ENCODE measurements at places on chromosomes 12 and 14.

DNA sequence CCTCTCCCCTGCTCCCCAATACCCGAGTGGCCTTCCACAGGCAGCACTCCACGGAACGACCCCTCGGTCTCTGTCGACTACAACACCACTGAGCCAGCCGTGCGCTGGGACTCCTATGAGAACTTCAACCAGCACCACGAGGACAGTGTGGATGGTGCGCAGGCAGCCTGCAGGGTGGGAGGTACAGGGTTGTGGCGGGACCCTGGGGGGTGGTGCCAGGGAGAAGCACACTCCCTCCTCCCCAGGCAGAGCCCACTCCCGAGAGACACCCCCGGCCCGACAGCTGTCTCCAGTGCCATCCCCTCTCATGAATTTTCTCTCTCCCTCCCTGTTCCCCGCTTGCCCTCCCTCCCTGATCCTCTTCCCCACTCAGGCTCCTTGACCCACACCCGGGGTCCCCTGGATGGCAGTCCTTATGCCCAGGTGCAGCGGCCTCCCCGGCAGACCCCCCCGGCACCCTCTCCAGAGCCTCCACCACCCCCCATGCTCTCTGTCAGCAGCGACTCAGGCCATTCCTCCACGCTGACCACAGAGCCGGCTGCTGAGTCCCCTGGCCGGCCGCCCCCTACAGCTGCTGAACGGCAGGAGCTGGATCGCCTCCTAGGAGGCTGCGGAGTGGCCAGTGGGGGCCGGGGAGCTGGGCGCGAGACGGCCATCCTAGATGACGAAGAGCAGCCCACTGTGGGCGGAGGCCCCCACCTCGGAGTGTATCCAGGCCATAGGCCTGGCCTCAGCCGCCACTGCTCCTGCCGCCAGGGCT lies 9.0 kb downstream of the TNS2 start:
- no peak for DNase-seq

DNA sequence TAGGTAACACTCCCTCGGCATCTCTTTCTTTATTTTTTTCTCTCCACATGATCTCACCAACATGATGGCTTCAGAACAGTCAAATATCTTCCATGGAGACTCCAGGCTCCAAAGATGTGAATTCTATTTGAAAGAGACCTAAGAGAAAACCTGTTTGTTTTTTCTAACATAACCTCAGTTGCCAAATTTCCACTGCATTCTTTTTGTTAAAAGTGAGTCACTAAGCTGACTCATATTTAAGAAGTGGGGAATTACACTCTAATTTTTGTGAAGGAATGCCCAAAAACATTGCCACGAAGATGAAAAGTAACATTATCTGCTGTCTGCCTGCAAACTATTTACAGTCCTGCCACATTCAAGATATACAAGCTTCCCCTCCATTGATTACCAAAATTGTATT lies 1337.6 kb downstream of the LRFN5 start:
- DNase-seq, result no peak

- DNase-seq, result no peak
Measured at GRCh38 chr12:51127050-51127729, 43.8 kb upstream of the CSRNP2 start.

- no peak for DNase-seq
Measured at GRCh38 chr12:132396657-132397056, 67.3 kb upstream of the GALNT9 start.

DNA sequence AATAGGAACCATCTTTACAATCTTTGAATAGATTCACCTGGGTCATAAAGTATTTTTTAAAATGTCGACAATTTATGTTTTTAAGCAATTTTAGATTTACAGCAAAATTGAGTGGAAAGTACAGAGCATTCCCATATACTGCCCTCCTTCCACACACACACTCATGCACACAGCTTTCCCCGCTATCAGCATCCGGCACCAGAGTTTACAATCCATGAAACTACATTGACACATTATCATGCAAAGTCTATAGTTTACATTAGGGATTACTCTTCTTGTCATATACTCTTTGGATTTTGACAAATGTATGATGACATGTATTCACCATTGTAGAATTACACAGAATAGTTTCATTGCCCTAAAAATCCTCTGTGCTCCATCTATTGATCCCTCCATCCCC lies 9.0 kb upstream of the SYNE2 start:
- DNase-seq, result no peak

- no peak for DNase-seq
Measured at GRCh38 chr14:103028161-103028767, 29.1 kb downstream of the CDC42BPB start.

DNA sequence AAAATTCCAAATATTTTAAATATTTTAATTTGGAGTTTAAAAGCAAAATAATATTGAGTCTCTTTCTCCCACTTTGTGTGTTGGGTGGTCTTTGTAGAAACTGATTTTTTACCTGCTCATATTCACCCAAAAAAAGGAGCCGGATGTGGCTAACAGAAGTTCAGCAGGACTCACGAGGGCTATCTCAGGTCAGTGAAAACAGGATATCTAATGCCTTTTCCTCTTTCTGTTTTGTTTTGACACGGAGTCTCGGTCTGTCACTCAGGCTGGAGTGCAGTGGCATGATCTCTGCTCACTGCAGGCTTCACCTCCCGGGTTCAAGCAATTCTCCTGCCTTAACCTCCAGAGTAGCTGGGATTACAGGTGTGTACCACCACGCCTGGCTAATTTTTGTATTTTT lies 30.8 kb downstream of the COA8 start:
- no peak for DNase-seq

DNA sequence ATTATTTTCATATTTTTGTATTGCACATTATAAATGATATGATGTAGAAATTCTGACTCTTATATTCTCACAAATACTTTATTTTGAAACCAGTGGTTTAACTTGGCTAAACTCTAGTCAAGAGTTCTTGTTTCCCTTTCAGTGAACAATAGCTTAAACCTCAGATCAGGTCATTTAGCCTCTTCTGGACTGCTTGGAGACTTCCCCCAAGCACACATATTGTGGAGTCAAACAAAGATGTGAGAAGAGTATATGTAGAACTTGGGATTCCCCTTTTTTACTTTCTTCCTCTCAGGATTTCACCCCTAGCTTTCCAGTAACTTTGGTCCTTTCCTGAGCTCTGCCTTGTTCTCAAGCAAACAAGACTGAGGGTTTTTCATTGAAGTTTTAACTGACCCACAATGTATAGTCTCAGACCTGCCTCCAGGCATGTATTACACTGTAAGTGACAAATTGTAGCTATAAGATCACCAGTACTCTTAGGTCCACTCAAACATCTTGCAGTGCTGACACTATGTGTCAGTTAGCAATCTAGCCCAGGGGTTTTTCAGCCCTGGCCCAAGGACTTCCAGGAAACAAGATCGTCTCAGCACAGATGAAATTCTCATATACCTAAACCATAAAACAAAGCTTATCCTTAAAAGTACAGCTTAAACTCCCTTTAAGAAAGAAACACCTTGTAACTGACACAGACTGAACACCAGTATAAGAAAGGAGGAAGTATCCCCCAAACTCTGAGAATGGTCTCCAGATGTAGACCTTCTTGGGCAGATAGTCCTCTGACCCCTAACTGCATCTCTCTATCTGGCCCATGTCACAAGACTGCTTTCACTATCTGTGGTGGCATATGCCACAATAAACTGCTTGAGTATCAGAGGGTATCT lies 98.6 kb downstream of the SLC6A15 start:
- DNase-seq, result no peak

GRCh38 chr12:118603610-118604361 lies 227.4 kb downstream of the SUDS3 start:
- DNase-seq, result no peak

DNA sequence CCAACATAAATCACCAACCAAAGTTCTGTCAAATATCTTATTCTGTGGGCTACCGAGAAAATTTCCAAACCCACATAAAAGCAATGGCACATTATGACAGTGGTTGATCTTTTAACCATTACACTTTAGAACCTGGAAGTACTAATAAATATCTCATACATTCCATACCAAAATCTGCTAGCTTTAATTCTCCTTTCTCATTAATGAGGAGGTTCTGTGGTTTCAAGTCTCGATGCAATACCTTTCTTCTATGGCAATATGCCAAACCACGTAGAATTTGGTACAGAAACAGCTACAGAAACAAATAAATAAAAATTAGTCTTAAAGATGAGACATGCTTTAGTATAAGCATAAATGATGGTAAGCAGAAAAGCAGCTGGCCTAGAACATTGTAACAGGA lies 100.7 kb downstream of the ELK3 start:
- DNase-seq, result no peak

GRCh38 chr12:121648458-121649028 lies 20.9 kb downstream of the MORN3 start:
- DNase-seq, result no peak

GRCh38 chr12:56723889-56724700 lies 1.0 kb downstream of the NACA start:
- peak; percentile 38 for DNase-seq

GRCh38 chr12:76252031-76252430 lies 96.2 kb downstream of the BBS10 start:
- no peak for DNase-seq

- no peak for DNase-seq
Measured at GRCh38 chr12:49794021-49794420, 34.2 kb downstream of the NCKAP5L start.

GRCh38 chr12:46664761-46665287 lies 161.0 kb downstream of the SLC38A4 start:
- DNase-seq, result peak; percentile 82

- peak; percentile 34 for DNase-seq
Measured at GRCh38 chr12:122437656-122438121, 15.2 kb upstream of the CLIP1 start.

- no peak for DNase-seq
Measured at GRCh38 chr14:101813833-101814232, 52.3 kb downstream of the PPP2R5C start.

DNA sequence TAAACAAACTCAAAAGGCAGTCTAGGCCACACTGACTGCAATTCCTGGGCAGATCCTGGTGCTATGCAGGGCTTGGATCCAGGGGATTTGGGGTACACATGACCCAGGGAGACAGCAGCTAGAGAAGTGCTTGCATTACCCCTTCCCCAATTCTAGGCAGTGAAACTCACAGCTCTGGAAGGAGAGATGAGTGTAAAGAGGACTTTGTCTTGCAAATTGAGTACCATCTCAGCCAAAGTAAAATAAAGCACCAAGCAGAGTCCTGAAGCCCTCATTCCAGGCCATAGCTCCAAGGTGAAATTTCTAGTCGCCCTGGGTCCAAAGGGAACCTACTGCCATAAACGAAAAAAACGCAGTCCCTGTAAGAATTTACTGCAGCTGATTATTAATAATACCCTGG lies 644.9 kb upstream of the FLRT2 start:
- no peak for DNase-seq

- peak; percentile 8 for DNase-seq
Measured at GRCh38 chr12:42296503-42297109, 29.3 kb downstream of the ZCRB1 start.

DNA sequence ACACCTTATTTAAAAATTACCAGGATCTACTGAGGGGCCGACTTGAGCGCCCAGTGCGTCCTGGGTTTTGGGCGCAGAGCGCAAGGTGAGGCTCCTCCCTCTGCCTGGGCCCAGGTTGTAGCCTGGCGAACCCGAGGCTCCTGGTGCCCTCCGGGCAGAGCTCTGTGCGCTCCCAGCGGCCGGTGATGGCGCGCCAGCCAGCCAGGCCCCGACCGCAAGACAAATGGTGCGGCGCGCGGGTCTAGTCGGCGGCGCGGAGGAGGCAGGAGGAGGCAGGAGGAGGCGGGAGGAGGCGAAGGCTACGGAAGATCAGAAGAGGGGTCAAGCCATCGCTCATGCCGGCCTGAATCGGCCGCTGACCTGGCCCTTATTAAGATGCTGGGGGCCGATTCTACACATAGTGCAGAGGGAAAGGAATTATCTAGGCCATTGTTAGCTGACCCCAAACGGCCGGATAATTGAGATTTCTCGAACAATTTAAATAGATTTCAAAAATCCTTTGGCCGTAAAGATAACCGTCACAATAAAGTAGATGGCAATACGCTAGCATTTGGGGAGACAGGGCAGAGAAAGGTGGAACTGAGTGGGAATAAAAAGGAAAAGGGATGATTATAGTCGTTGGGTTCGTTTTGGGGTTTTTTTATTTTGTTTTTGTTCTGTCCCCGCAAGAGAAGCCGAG lies 2.8 kb downstream of the TBX5 start:
- peak; percentile 87 for DNase-seq

DNA sequence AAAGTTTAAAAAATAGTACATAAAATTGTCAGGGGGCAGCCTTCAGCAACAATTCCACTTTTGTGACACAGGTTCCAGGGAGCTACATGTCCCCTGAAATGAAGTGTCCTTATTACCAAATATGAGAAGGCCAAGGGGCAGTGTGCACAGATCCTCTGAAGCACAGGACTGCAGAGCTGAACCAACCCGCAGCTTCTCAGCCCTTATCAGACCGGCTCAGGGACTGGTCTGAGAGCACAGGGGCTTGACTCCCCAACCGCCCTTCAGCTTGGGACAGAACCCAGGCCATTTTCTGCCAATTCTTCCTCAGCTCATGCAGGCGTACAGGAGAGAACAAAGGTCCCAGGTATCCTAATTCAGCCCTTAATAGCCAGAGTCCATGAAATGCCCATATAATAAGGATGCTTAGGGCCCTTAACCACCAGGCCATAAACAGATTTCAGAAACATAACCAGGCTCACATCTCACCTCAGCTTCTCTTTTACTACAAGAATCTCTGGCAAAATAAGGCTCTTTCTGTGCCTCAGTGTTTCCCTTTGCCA lies 221.3 kb downstream of the ANO2 start:
- no peak for DNase-seq

DNA sequence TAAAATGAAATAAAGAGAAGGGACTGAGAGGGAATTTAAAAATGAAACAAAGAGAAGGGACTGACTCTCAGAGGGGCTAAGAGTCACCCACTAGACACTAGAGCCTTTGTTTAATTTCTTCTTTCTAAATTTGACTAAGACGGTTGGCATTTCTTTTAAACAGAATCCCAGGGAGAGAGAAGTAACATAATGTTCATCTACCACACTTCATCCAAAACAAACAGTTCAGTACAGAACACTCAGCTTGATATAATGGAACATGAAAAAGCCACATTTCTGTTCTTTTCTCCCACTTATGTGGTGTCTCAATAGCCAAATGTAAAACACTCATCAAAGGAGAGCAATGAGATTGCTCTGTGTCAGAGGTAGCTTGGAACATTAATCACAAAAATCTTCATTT lies 10.1 kb upstream of the NT5DC3 start:
- DNase-seq, result no peak

DNA sequence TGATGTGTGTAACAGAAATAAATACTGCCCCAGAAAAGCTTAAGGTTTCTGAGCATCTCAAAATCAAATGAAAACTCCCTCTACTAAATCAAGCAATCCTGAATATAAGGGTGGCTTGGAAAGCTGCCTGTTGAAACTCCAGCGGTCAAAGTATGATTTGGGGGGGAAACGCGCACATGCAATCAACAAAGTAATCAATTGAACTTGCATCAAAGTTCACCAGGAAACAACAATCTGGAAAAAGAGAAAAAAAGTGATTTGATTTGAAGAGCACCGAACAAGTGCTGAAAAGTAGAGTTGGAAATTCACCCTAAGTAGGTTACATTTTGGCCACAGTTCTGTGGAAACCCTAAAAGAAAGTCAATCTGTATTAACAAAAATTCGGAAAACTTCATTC lies 700 bp downstream of the CNIH1 start:
- peak; percentile 72 for DNase-seq

All from eye (tissue), 1 donor.